ENCODE measurements at places on chromosomes 2 and 18. TPM values are rescaled to one million over a fixed set of nuclear protein-coding genes. Genes with fewer than 3 reads are reported as not detected.
A peak's percentile ranks its signal among the peaks of the same experiment; 100 is the strongest.

- DNase-seq = no peak
These were observed 47.7 kb downstream of the CMPK2 start for GRCh38 chr2:6818012-6818411.

DNA sequence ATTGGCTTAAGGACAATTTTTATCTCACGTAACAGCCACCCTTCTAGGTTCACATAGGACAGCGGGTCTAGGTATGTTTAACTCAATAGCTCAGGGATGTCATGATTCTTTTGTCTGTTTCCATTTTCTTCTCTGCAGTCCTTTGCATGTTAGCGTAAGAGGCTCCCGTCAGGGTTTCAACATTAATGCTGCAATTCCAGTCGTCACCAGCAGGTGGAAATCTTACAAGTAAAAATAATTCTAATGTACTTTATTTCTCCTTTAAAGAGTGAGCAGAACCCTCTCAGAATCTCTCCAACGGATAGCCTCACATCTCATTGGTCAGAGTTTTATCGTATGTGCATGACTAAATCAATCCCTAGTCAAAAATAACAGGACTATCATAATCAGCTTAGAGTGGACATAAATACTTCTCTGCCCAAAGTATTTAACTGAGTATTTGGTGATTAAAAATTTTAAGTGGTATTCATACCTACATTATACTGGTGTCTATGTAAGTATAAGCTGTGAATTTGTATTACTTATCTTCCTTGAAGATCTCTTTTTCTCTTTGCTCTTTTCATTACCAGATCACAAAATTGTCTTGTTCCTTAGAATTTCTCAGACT lies 487.2 kb upstream of the GCFC2 start:
- no peak for DNase-seq

- no peak for DNase-seq
These were observed 30.3 kb upstream of the SMCHD1 start for GRCh38 chr18:2625217-2625616.

- DNase-seq = no peak
These were observed 162.7 kb downstream of the KLHL29 start for GRCh38 chr2:23547725-23548124.

DNA sequence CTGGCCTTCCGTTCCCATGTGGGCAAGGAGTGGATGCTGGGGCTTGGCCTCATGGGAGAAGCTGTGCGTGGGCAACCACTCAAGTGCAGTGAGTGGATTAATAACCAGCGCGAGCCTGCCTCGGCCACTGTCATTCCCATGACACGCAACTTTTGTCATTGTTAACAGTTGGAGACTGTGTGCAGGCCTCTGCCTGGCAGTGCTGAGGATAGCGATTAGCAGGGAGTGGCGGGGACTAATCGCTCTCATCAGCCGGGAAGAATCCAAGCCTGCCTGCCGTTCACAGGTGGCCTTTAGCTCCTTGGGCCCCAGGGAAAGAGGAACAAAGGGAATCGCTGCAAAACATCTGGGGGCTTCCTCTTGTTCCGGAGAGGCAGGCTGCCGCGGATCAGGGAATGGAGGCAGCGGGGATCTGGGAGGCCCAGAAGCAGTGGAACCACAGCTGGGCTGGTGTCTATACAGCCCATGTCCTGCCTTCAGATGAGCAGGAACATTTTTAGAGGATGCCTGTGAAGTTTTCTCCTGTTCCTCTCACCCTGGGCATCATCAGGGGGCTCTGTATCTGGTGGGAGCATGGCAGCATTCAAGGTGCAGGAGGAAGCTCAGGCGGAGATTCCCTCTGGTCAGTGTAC lies 53.8 kb downstream of the CTIF start:
- DNase-seq = no peak

- no peak for DNase-seq
These were observed 93.7 kb upstream of the ZNF516 start for GRCh38 chr18:76588601-76589226.

GRCh38 chr2:467892-468647 lies 180.2 kb upstream of the ALKAL2 start:
- DNase-seq = no peak

DNA sequence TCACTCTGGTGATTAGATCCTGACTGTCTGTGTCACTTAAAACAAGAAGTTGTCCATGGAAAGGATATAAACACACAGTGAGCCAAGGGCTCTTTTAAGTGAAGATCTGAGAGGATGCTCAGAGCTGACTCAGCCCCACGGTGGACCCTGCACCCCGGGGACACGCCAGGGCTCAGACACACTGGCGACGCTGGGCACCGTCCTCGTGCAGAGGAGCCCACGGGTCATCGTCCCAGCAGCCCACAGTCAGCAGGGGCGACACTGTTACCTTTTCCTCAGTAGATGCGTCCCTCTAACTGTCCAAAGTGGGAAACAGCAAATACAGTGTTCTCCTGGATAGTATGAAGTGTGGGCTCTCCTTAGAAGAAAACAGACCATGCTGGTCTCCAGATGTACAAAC lies 225.6 kb downstream of the HDAC4 start:
- DNase-seq = no peak

DNA sequence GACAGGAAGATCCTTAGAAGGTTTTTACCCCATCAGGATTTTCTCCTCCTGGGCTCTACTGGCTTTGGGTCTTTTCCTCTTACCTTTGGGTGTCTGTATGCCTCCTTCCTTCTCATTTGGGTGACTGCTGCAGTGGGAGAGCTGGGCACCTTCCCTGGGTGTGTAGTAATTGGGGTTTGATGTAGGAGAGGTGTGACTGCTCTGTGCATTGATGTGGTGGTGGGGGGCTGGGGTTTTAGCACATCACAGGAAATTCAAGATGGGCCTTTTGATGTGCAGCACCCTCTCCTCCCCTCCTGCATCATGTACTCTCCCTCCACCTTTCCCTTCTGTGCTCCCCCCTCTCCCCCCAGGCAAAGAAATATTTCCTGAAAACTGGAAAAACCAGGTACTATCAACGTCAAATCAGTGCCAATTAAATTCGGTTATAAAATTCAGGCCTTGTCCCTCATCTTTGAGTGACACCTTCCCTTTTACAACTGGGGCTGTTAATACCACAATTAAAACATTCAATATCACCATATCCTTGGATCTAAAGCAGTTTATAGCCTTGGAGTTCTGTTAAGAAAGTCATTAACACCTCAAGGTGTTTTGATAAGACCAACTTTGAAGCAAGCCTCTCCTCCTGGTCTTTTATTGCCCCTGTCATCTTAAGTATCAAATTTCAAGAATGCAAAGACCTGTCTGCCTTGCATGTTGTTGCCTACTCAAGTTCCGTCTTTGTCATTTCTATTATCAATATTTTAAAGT lies 23.3 kb downstream of the EDAR start:
- DNase-seq = peak; percentile 25

DNA sequence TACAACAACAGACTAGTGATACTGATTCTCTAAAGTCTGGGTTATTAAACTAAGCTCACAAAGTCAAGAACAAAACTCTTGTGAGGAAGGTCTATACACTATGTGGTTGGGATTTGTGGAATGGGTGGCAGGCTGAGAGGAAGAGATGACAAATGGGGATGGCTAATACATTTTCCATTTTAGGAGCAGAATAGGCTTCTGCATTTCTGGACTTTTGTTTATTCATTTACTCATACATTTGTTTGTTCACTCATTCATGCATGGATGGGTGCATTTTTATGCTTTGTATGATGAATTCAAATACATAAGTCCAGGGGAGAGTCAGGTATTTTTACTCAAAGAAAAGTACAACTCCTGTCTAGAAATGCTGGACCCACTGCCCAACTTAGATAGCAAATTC lies 637.4 kb upstream of the CDH2 start:
- no peak for DNase-seq

- no peak for DNase-seq
These were observed 51.8 kb upstream of the CTDP1 start for GRCh38 chr18:79627750-79628294.

- DNase-seq = no peak
These were observed 1281.7 kb upstream of the CELF4 start for GRCh38 chr18:38847326-38847725.

DNA sequence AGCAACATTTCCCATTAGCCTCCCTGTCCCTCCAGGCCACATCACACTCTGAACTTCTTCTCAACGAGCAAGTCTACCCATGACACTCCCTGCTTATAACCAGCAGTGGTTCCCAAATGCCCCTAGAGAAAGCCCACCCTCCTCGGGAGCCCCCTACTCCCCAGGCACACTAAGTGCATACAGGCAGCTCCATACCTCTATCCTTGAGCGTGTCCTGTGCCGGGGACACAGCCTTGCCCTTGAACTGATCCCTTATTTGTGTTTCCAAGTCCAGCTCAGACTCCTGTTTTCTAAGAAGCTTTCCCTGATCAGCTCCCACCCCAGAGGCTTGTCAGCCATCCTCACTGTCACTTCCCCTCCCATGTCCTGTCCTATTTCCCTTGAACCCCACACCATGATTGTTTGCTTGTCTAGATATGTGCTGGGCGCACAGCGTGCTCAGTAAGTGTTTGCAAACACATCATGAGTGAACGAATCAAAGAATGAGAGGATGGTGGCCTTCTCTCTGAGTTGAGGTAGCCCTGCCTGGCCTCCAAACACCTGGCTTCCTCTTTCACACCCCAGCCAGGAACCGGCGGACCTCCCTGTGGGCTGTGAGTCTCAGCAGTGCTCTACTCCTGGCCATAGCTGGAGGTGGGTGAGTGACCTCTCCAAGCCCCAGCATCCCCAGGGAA lies 2.1 kb downstream of the TEX51 start:
- DNase-seq = no peak

DNA sequence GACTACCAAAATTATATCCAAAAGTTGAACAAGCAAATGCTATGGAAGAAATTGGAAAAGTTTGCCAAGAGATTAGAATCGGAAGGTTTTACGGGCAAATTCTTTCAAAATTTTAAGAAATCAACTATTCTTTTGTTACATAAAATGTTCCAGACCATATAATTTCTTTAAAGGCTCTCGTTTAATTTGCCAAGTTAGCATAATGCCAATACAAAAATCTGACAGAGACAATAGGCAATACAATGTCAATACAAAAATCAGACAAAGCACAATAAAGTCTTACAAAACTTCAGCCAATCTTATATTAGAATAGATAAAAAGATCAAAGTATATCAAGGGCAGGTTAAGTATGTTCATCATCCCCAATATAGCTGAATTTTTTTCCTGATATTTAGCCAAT lies 224.2 kb downstream of the BCL11A start:
- DNase-seq = no peak

DNA sequence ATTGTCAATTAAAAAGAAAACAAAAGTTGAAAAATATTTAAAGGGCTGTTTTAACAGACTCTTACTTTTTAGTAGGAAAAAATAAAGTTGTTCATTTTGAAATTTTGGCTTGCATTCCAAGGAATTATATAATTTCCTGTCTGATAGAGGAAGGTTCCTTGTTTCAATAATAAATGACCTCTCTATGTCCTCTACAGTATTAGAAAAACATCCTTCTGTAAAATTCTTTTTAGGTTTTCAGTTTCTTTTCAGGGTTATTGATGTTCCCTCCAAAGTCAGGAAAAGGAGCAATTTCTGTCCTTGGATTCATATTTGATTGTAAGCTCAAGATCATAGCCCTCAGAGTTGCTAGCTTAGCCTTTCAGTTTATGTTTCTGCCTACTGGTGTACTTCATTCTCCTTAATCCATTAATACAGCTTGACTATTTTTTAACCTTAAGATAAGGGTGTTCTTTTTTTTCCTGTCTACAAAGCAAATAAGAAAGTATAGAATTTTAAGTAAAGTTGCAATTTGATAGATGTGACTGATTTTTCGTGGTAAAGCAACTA lies 125.2 kb upstream of the COL3A1 start:
- DNase-seq = no peak

DNA sequence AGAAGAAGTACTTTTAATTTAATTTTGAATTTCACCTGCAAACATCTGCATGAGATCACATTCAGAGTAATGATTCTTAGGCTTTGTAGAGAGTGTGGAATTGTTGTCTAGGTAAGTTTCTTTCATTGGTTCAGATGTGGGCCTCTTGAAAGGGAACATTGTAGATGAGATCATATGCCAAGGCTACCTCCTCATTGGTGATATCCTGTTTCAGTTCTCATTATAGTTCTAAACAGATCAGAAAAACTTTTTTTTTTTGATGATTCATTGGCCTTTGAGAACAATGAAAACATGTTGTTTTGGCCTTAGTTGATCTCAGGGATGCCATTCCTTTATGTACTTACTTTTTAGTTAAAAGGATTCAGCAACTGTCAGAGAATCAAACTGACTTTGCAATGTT lies 44.5 kb downstream of the EML6 start:
- DNase-seq = no peak

DNA sequence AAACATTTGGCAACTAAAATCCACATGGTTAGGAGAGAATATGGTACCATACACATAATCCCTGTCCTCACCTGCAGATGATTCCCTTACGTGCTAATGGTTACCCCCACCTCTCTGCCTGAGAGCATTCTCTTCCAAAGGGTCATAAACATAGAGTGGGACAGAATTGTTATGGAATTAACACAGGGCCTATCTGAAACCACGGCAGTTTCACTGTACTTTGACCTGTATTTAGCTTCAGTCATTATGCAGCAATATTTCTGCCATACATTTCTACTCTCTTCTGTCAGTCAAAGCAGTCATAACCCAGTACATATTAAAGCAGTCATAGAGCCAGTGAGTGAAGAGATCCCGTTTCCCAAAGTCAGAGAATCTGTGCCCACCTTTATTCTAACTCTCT lies 1128.9 kb upstream of the NXPH2 start:
- no peak for DNase-seq

DNA sequence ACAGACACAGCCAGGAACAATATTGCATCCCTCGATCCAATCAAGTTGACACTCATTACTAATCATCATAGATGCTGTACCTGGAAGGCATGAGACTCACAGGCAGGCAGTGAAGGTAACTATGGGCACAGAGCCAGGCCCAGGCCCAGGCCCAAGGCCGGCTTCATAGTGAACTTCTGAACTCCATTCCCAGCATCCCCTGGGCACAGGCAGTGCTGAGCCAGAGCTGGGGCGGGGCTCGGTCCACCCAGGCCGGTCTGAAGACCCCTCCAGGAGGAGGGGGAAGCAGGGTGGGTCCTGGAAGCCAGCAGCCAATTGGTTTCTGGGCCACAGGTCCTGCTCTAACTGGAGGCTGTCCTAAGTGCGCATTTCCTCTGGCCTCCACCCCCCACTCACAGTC lies 37.6 kb downstream of the MLPH start:
- no peak for DNase-seq

DNA sequence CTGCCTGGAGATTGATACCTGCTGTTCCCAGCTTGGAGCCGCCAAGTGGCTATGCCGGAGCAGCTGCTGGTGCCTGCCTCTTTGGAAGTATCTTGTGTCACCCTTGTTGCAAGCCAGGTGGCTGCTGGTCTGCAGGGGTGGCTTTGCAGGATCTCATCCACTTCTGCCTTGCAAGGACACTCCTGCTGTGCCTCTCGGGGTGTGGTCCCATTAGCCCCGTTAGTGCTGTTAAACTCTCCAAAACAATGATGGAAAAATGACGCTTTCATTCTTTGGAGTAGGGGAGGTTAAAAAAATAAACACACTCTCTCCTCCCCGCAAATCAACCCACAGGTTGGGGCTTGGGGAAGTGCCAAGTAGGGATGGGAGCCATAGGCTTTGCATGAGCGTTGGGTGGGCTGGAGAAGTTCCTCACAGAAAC lies 352.8 kb downstream of the RNF144A start:
- no peak for DNase-seq

AFF3 gene
- total RNA-seq = 2.1 TPM

MYO5B gene
- total RNA-seq = 0.13 TPM

ZNF521 gene
- total RNA-seq = 0.15 TPM

SP5 gene
- not detected for total RNA-seq

GAREM2 gene
- 4.1 TPM for total RNA-seq

TMEM237 gene
- 6.8 TPM for total RNA-seq

REG3A gene
- total RNA-seq = not detected

LRRC30 gene
- total RNA-seq = not detected

CHRND gene
- not detected for total RNA-seq

FIGN gene
- total RNA-seq = not detected

CKAP2L gene
- 3.2 TPM for total RNA-seq
